Fibroblast of skin of left quadriceps (primary cell): ENCODE measurements at places on chromosomes 6 and 20.

DNA sequence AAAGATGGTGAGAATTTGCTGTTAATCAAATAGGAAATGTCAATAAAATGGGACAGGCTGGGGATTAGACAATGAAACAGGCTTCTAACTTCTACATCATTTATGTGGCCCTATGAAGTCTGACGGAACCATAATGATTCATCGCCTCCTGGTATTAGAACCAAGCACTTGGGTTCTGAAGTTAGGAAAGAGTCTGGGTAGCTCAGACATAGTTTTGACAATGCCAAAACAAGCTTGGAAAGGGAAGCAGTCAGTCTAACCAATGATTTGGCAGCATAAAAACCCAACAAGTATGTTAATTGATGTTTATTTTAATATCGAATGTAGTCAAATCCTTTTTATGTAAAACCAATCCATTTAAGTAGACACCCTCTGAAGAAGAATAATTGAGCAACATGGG, 160.8 kb upstream of the RSPO3 start:
- no peak for DNase-seq

DNA sequence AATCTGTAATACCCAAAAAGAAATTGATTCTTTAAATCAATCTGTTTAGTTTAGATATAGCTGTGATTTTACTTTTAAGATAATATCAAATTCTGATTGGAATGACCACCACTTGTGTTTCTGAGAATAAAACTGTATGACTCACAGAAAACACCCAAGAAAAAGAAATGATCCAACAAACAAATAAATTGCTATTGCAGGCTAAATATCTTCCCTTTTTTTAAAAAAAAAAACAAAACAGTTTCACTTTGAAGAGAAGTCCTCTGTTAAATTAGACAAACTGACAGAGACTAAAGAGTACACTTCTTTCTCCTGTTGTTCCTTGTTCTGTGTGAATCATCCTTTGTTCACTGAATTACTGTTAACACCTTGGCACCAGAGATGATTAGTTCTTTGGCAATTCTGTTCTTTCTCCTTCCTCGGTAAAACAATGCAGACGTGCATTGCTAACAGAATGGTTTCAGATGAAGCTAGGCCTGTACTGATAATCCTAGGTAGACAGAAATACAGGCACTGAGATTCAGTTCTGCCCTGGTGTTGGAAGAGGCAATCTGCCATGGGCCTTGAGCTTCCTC, 895.2 kb upstream of the CITED2 start:
- no peak for DNase-seq

- DNase-seq = no peak
Observed at GRCh38 chr6:79231101-79231500, 3.4 kb downstream of the HMGN3 start.

DNA sequence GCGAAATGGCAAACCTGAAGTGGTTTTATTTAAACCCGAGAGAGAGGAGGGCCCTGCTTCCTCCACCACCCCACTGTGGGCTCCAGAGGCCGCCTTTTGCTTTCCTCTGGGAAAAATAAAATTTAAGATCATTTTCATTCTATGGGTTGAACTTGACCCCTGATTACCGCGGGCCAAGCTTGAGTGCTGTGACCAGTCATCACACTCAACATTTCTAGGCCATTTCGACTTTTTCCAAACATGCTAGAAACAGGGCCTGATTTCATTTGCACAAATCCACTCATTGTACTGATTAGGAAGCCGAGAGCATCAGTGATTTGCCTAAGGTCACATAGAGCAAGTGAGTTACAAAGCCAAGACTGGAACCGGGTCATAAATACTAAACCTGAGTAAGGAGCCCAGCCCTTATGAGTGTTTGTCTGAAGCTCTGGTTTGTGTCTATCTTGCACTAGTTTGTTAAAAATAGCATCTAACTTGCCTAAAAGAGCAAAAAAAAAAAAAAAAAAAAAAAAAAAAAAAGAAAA, 179.7 kb downstream of the DLL1 start:
- DNase-seq = no peak

DNA sequence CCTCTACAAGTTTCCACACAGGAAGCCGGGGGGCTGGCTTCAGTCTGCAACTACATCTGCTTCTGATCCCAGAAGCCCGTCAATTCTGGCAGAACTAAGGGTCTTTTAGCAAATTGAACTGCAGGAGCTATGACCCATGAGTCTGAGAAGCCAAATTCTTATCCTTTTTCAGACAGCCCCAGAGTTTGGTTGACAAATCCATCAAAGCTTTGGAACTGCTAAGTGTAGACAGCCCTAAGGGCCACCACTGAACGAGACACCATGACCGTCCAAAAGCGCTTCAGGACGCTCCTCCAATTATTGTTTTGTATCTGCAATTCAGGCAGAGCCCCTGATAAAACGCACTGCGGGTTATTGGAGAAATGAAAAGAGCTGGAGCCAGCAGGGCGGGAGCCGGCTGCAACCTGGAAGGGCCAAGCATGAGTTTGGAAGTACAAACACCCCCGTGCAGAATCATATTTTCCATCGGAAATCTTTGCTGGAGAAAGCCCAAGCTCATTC, 67.1 kb downstream of the GNAS-AS1 start:
- DNase-seq = no peak

DNA sequence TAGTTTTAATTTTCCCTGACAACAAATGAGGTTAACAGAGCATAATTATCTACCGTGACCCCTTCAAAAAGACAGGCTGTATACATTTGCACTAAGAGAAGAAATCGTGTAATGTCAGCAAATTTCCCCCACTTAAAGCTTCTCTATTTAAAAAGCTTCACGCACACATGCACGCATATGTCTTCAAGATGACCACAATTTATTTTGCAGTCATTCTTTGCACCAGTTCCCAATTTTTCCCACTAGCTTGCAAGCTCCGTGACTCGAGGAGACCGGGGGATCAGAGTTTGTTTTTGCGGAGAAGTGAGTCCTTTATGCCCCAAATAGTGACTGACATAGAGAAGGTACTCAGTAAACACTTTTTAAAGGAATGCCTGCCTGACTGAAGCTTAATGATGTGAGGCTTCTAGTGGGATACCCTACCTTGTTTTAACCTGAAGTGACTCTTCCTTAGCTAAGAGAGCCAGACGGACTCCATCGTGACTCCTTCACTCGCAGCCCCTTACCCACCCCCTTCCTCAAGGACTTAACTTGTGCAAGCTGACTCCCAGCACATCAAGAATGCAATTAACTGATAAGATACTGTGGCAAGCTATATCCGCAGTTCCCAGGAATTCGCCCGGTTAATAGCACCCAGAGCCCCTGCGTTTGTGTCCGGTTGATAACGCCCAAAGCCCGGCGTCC, 9.3 kb upstream of the NQO2 start:
- no peak for DNase-seq

- DNase-seq = no peak
Observed at GRCh38 chr20:31638816-31639215, 1.1 kb downstream of the COX4I2 start.

DNA sequence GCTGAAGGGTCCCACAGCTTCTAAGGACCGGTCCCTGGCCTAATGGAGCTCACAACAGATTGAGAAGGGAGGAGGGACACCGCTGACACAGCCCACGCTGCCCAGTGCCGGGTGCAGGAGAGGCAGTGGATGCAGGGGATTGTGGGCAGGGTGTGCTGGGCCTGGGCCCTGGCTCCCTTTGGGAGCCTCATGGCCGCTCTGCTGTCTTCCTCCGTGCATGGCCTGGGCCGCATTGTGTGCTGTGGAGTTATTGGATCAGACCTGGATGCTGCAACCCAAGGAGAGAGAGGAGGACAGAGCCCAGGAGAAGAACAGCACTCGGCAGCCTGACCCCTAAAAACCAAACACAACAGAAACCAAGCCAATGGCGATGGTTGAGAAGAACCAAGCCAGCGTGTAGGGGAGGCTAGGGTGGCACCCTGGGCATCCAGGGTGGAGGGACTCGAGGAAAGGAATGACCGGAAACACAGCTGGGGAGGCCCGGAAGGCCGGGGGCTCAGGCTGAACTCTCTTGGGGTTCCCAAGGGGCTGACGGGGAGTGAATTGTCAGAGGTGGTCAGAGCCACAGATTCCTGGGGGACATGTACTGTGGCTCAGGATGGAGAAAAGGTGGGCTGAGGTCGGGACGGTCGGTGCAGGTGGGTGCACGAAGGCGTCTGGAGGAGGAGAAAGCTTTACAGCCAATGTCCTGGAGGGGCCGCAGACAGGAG, 41.0 kb downstream of the ERMARD start:
- no peak for DNase-seq

- DNase-seq = no peak
Observed at GRCh38 chr6:14009431-14009830, 84.7 kb downstream of the RNF182 start.

GRCh38 chr20:1804554-1804956, 90.7 kb upstream of the SIRPA start:
- DNase-seq = no peak

DNA sequence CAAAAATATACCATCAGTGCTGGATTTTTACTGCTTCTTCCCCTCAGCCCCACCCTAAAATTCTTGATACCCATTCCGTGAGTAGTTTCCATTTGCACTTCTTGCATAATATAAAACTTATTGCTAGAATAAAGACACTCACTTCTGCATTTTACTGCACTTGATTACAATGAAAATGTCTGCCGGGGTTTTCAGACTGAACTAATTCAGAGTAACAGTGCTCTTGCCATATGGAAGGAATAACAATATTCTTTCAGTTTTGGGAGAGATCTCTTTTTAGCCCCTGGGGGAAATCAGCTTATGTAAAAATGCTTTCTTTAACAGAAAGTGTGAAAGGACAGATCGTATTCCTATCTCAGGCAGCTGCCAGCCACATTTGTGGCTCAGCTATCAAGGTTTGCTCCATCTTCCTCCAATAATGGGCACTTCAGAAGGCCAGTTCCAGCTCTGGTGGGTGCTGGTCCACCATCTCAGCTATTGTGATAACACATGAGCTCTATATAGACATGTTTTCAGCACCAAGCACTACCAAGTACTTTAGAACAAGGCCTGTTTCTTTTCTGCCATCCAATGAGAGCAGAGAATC, 8.9 kb downstream of the SMLR1 start:
- DNase-seq = no peak

GRCh38 chr20:23666698-23667097, 22.1 kb downstream of the CST4 start:
- no peak for DNase-seq

DNA sequence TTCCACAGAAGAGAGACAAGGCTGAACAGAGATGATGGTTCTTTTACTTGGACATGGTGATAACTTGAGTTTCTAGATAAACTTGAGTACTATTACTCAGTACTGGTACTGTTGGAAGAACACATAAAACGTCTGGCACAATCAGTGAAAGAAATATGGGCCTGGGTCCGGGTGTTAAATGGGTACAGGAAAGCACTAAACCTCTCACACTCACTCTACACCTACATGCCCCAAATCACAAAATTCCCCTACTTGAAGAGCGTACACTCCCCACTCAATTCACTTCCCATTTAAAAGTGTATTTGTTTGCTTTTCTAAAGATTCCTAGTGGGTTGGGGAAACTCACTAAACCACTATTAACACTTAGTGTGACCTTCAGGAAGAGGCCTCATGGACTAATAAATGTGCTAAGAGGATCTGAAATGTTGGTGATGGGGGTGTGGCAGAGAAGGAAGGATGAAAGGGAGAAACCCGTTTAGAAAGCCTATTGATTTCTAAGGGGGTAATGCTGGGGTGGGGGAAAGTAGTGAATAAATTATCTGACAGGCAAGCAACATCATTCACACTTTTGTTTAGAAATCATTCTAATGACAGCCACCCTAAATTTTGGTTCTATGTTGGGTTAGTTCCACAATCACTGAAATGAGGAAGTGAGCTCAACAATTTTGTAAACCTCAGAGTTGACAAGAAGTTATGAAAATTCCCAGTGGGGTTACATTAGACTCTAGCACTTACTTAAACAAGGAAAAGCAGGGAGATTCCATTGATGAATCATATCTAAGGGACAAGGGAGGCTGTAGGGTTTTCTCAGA, 222.6 kb upstream of the MARCKS start:
- peak; percentile 77 for DNase-seq

- DNase-seq = peak; percentile 44
Observed at GRCh38 chr6:170516783-170517616, 36.1 kb downstream of the PSMB1 start.

DNA sequence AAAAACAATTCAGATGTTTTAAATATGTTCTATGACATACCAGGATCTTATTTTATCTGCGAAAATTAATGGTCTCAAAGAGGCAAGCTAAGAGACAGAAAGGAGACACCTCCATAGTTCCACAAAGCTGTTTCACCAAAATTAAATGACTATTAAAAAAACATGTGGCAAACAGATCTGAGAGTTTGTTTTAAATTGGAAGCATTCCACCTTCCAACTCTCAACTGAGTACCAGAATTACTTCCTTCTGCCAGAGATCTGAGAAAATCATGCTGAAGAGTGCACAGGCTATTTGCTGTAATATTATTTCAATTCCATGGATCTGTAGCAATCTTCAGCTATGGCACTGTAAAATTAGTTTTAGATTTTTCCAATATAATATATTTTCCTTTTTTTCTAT, 669.5 kb upstream of the MARCKS start:
- peak; percentile 52 for DNase-seq

- DNase-seq = no peak
Observed at GRCh38 chr6:116387374-116387773, 16.6 kb downstream of the DSE start.

DNA sequence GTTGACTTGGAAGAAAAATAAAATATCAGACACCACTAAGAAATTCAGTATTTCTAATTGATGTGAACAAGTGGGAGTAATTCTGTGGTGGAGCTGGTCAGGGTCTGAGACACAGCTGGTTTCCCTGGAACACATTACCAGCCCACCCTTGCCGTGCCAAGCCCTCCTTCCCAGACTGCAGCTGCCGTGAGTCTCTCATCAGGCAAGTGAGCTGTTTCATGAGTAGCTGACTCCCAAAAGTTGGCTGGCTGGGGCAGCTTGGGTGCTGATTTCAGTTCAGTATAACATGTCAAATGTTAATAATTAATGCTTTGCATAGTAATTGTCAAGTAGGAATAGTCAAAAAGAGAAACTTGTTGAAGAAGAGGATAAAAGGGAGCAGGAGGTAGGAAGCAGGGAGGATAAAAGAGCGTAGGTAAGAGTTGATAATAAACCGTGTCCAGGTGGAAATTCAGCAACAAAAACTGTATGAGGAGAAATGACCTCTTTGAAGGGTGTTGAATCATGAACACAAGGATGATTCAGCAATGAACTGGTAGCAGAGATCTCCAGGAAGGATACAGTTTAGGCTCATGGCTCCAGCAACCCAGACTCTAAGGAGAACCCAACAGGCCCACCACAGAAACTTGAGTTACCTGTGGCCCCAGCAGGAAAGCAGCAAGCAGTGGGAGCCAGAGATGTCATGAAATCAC, 110.9 kb upstream of the SSTR4 start:
- DNase-seq = no peak

- no peak for DNase-seq
Observed at GRCh38 chr6:142174703-142175102, 27.6 kb downstream of the VTA1 start.
